ENCODE measurements at places on chromosomes 4 and X. TPM values are rescaled to one million over a fixed set of nuclear protein-coding genes. Genes with fewer than 3 reads are reported as not detected.

Gene NEK1
- 3.1 TPM for total RNA-seq

Gene CCDC110
- total RNA-seq, result 0.18 TPM

Gene GATB
- total RNA-seq, result 15.2 TPM

Gene PGAM4
- total RNA-seq, result not detected

Gene DDX53
- total RNA-seq, result not detected

Gene SPANXD
- not detected for total RNA-seq

Gene SPANXA1
- total RNA-seq, result not detected

Gene ZFX
- total RNA-seq, result 35.2 TPM

Gene OTUD6A
- total RNA-seq, result not detected

Gene MCTS1
- 33.2 TPM for total RNA-seq

Gene IL21
- not detected for total RNA-seq

Gene SUPT20HL1
- total RNA-seq, result not detected

Gene AWAT2
- not detected for total RNA-seq

Gene MAB21L2
- total RNA-seq, result under 0.01 TPM

Gene DCAF8L2
- not detected for total RNA-seq

Gene HSD17B13
- total RNA-seq, result not detected

Gene IL15
- total RNA-seq, result 2.0 TPM

Gene DIPK2B
- total RNA-seq, result 3.2 TPM

Gene CT47B1
- total RNA-seq, result not detected

Gene UGT2B17
- total RNA-seq, result not detected

Gene SLC2A9
- total RNA-seq, result 11.5 TPM

Gene PRDM8
- total RNA-seq, result 3.1 TPM

Gene C4orf36
- total RNA-seq, result not detected

Gene CT45A5
- total RNA-seq, result not detected

Gene CDKN2AIP
- 8.5 TPM for total RNA-seq

Gene TMEM271
- not detected for total RNA-seq

Gene P2RY4
- total RNA-seq, result not detected

Data from cardiac atrium fibroblast (primary cell).